ENCODE measurements at places on chromosomes 5 and 9.

DNA sequence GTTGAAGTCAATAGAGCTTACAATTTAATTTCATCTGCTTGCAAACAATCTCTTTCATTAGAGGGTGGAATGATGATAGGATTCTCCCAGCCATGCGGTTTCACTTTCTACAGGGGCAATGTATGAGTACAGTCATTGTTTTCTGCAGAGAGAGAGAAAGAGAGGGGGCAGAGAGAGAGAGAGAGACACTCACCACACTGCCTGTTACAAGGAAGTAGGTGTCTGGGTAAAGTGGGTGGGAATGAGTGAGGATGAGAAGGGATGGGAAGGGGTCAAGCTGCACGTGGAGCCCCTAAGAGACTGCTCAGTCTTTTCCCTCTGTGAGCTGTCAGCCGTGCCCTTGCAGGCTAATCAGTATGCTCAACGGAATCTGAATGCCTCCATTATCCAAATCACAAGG, 454.3 kb downstream of the KDM4C start:
- DNase-seq, result no peak

- no peak for DNase-seq
Measured at GRCh38 chr5:37435261-37435660, 56.1 kb downstream of the WDR70 start.

- DNase-seq, result no peak
Measured at GRCh38 chr5:142201471-142201887, 92.9 kb downstream of the NDFIP1 start.

- no peak for DNase-seq
Measured at GRCh38 chr5:42995360-42995751, 44.8 kb downstream of the ANXA2R start.

DNA sequence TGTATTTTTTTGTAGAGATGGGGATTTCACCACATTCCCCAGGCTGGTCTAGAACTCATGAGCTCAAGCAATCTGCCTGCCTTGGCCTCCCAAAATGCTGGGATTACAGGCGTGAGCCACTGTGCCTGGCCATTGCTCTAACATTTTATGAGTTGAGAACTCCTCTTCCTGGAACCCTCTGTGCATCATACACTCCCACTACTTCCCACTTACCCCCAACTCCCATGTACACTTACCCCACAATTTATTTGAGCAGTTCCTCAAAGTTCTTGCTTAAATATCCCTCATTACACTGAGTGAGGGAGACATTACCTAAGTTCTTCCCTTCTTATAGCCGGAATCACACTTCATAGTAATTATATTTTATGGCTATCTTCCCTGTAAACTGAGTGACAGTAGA, 42.9 kb upstream of the GALNT10 start:
- DNase-seq, result no peak

GRCh38 chr9:100066539-100066938, 32.3 kb downstream of the ERP44 start:
- no peak for DNase-seq

DNA sequence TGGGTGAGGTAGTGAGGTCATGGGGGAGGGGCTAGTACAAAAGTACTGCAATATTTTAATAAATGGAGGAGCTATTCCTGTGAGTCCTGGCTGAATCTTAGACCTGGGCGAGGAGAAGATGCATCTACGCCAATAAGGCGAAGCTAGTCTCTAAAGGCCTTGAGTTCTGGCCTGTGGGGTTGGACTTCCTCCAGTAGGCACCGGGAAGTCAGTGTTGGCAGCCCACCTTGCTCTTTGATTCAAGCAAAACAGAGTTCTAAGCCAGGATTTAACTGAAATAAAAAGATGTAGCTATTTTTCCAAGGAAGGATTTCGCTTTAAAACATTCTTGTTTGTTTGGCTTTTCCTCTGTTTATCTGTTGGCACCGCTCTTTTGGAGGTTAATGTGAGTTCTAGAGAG, 244.6 kb downstream of the KIF4B start:
- DNase-seq, result no peak

GRCh38 chr5:122182491-122182921, 53.2 kb downstream of the ZNF474 start:
- no peak for DNase-seq

DNA sequence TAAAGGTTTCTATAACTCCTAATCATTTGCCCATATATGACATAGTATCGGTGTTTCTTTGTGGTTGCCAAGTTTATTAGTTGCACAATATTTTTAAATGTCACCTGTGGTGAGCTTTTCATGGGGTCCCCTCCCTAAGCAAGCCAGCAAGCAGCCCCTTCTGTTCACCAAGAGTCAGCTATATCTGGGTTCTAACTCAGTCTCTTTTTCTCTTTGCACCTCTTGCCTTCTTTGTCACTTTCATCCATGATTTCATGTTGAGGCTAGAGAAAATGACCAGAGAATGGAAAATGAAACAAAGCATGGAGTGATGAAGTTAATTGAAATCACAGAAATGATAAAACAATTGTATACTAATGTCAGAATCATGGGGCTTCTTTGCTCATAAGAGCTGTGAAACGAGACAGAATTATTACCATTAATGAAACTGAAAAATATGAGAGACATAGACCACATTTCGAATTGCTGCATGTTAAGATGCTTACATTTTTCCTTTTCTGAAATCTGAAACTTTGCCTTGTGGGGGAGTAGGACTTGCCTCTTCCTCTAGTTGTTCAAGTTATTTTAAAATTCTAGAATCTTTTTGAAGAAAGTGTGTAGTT, 75.7 kb downstream of the CAMK4 start:
- DNase-seq, result no peak

DNA sequence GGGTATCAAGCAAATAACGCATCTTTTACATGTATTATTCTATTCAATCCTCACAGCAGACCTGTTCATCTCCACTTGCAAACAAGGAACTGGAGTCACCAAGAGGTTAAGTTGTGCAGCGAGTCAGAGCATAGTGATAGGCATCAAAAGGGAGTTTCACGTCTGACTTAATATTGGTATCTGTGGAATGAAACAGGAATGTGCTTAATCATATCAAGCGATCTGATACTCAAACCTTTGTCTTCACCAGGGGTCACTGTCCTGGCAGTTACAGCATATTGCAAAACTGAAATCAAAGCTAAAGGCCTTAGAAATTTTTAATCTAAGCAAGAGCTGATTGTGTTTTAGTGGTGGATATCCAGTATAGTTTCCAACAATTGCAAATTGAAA, 271.6 kb downstream of the PLK2 start:
- DNase-seq, result no peak

DNA sequence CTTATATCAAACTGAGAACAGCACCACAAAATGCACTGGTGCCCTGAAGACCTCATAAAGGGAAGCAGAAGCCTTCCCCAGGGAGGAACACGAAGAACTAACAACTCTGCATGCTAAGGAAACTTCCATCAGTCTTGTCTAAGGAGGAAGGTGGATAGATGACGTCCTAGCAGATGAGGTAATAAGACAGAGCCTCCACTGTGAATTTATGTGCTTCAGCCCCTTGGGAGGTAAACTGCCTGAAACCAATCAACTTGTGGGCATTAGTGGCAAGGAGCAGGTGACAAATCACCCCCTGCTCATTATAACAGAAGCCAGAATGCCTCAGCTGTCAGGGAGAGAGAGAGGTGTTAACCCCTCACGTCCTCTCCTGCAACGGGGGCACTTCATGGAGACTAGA, 48.9 kb upstream of the SPIN1 start:
- no peak for DNase-seq

DNA sequence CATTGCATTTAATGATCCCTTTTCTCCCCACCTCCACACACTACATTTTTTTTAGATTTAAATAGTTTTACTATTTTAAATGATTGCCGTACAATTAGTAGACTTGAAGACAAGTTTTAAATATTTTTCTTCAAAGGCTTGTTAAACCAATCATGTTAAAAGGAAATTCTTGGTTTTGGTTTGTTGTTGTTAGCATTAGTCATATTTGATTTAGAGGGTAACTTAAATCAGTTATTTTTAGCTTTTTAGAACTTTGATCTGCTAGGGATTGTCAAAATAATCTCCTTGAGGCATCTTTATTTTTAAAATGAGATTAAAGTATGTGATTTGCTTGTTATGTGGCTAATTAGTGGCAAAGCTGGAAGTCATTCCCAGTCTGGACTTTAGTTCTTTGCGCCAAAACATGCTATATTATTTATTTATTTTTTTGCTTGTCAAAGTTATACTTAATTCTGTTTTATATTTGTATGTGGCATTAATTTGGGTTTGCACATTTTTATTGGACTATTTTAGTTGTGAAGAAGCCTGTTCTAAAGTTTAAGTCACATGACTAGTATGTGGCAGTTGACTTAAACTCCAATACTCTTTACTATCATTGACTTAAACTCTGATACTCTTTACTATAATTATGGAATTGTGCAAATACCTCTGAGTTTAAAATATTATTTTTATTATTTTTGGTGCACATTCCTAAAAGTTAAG, 14.7 kb downstream of the ITGA1 start:
- DNase-seq, result no peak

GRCh38 chr5:174521449-174521848, 202.9 kb upstream of the MSX2 start:
- DNase-seq, result no peak

GRCh38 chr5:6729386-6730310, 16.4 kb downstream of the TENT4A start:
- no peak for DNase-seq

GRCh38 chr9:96050861-96051155, 175.3 kb downstream of the ERCC6L2 start:
- no peak for DNase-seq

All from GM12891 (cell line).